ENCODE measurements at places on chromosomes 1 and 21.

DNA sequence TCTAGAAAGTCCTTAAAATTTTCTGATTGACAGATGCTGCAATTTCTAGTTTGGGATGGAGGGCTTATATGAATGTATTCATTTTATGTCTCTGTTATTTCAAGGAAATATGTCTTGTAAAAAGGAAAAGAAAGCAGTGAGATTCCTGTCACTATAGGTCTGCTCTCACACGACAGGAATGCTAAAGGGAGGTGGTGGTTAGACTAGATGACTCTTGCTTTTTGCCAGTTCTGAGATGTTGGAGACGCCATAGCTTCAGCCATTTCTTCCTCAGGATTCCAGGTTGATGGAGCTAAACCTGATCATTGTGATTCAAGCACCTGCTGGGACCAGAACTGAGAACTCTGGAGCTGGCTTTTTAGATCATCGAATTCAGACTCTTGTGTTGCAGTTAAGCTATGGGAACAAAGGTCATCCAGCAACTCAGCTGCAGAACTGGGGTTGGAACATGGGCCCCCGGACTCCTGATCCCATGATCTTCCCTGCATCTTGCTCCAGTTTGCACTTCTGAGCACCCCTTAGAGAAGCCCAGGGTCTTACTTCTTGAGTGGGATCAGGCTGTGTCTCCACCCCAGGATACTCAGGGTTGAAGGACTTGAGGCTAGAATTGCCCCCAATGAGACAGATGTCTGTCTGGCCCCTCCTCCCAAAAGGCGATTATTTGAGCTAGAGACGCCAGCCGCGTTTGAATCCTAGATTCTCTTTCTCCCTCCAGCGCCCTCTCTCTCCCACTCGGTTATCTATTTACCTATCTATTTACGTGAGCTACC lies 46.7 kb upstream of the FOXO6 start:
- DNase-seq: no peak

DNA sequence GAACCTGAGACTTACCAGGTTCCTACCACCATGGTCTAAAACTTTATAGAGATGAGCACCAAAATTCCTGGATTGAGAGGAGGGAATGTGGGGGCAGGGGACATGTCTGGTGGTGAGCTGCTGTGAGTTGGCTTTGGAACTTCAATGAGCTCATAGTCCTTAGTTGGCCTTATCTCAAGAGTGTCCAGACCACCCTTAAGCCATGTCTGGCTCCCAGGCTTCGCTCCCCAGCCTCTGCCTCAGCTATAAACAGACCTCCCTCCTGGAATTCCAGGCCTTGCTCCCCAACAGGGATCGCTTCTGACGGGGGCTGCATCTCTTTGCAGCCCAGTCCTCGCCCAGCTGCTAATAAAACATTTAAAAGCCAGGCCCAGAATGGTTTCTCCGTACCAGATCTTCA lies 19.5 kb downstream of the ATF3 start:
- DNase-seq: no peak

DNA sequence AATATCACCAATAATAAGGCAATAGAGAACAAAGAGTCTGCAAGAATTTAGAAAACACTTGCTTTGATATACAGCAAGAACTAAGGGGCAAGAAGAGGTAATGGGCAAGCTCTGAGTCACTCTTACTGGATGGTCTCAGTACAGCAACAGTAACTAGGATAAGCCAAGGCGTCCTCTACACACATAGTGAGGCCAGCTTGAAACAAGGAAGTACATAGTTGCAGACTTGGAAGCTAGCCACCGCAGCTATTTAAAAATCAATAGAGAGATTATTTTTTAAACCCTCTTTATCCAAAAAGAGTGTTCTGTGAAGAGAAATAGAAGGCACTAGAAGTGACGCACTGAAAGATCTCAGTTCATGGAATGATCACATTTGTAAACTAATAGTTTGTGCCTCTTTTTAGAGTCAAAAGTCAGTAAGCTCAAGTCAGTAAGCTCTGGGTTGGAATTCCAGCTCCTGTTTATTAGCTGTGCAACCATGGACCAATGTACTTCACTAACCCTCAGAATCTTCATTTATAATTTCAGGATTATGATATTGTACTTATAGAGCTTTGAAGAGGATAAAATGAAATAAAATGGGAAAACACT lies 118.6 kb downstream of the AKT3 start:
- no peak for DNase-seq

GRCh38 chr1:226487921-226488320 lies 60.6 kb upstream of the STUM start:
- no peak for DNase-seq

DNA sequence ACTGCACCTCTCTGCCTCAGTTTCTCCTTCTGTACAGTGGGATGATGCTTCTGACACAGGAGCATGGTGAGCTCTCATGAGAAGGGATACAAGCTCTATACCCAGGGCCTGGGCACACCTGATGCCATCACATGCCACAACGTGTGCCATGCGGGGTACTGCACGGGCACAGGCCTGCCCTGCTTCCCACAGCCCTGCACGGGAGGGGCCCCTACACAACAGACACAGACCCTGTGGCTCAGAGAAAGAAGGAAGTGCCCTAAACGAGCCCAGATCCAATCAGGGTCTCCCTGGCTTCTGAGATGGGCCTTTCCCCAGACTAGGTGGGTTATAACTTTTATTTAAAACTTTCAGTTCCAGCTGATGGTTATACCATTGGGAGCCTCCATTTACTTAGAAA lies 24.6 kb downstream of the C2CD2 start:
- DNase-seq: no peak

DNA sequence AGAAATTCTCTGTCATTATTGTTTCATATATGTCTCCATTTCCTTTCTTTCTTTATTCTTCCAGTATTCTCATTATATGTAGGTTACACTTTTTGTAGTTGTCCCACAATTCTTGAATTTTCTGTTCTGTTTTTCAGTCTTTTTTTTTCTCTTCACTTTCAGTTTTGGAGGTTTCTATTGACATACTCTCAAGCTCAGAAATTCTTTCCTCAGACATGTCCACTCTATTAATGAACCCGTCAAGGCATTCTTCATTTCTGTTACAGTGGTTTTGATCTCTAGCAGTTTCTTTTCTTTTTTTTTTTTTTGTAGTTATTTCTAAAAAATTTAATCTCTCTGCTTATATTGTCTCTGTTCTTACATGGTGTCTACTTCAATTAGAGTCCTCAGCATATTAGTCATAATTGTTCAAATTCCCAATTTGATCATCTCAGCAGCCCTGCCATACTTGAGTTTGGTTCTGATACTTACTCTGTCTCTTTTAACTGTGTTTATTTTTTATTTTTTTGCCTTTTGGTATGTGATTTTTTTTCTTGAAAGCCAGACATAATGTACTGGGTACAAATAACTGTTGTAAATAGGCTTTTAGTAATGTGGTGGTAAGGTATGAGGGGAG lies 49.5 kb upstream of the KCNK2 start:
- no peak for DNase-seq

DNA sequence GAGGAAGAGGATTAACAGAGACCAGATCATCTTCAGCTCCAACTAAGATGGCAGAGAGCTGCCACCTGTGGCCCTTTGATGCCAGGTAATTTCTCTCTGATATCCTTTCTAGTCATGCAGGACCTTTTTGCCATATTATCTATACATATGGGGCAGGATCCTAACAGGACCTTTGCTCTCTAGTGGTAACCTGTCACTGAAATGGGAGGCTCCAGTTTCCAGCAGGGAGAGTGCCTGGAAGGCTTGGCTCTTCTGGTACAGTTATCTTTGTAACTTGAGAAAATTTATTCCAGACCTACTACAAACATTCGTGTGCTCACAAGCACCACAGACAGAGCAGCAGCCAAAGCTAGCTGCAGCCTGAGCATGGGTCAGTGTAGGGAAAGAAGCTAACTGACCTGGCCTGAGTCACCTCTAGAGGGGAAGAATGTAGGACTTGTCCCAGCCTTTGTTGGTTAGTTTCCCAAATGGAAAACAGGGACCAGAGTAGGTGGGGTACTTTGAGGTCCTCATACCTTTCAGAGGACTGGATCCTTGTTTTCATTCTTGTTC lies 86.5 kb upstream of the MACF1 start:
- DNase-seq: no peak

- no peak for DNase-seq
Observed at GRCh38 chr1:25257196-25257595, 9.9 kb upstream of the RSRP1 start.

- no peak for DNase-seq
Observed at GRCh38 chr1:13550663-13551062, 33.0 kb upstream of the PDPN start.

DNA sequence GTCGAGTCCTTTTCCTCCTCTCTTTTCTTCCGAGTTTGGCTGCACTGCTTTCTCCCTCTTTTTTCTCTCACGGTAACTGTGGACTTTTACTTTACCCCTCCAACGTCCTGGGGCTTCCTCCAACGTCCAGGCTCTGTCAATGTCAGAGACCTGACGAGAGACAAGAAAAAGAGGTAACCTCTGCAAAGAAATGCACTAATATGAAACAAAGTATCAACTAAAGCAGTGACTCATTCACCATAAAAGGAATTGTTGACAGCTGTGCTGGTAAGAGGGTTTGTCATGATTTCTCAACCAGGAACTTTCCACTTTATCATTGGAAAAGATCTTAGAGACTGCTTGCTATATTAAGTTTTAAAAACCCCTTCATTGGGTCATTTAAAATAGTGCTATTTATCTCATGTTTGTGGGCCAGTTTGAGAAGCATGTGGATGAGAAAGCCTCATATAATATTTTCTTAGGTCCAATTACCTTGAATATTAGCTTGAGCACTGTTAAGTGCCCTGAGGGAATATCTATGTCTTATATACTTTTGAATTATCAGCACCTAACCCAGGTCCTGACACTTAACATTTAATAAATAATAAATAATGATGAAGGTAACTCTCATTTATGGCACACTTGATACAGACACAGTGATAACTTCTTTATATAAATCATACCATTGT lies at the start of gene GBP2:
Gene GBP2 (minus strand): TSS at position 202 of the 668 bp plus-strand sequence. CDS start 4,148 bp downstream, outside the sequence.
- peak; percentile 44 for DNase-seq

- peak; percentile 98 for DNase-seq
Observed at GRCh38 chr1:16440470-16441281, at the start of gene NECAP2. Gene NECAP2 (plus strand): TSS chr1:16440724. CDS start chr1:16440762, 38 bp downstream.

GRCh38 chr1:30756545-30757351 lies 826 bp downstream of the LAPTM5 start:
- DNase-seq: peak; percentile 70

DNA sequence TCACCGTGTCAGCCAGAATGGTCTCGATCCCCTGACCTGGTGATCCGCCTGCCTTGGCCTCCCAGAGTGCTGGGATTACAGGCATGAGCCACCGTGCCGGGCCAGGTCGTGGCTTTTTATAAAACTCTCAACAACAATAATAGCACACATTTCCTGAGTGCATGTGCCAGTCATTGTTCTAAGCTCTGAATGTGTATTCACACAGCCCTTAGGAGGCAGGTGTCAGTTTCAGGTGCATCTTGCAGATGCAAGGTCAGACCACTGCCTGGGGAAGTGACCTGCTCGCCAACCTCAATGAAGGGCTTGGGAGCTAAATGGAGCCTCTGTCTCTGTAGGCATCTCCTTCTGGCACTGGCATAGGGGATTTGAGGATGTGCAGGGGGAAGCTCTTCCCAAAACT lies 1.6 kb upstream of the LEFTY2 start:
- no peak for DNase-seq

DNA sequence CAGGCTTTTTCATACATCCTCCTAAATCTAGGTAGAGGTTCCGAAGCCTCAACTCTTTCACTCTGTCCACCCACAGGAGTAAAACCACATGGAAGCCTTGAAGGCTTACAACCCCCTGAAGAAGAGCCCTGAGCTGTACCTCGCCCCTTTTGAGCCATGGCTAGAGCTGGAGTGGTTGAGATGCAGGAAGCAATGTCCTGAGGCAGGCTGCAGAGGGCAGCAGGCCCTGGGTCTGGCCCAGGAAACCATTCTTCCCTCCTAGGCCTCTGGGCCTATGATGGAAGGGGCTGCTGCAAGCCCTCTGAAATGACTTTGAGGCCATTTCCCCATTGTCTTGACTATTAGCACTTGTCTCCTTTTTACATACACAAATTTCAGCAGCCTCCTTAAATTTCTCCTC lies 1503.0 kb downstream of the KCNT2 start:
- no peak for DNase-seq

DNA sequence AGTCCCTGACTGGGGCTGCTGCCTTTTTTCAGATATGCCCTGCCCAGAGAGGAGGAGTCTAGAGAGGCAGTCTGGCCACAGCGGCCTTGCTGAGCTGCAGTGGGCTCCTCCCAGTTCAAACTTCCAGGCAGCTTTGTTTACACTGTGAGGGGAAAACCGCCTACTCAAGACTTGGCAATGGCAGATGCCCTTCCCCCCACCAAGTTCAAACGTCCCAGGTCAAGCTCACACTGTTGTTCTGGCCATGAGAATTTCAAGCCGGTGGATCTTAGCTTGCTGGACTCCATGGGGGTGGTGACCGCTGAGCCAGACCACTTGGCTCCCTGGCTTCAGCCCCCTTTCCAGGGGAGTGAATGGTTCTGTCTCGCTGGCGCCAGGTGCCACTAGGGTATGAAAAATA lies 18.3 kb upstream of the C1orf53 start:
- DNase-seq: no peak

GRCh38 chr1:117708323-117709248 lies 102.7 kb downstream of the TENT5C start:
- DNase-seq: no peak
